GM13977 (cell line): ENCODE measurements at places on chromosomes 5 and 9.
A peak's percentile ranks its signal among the peaks of the same experiment; 100 is the strongest.

DNA sequence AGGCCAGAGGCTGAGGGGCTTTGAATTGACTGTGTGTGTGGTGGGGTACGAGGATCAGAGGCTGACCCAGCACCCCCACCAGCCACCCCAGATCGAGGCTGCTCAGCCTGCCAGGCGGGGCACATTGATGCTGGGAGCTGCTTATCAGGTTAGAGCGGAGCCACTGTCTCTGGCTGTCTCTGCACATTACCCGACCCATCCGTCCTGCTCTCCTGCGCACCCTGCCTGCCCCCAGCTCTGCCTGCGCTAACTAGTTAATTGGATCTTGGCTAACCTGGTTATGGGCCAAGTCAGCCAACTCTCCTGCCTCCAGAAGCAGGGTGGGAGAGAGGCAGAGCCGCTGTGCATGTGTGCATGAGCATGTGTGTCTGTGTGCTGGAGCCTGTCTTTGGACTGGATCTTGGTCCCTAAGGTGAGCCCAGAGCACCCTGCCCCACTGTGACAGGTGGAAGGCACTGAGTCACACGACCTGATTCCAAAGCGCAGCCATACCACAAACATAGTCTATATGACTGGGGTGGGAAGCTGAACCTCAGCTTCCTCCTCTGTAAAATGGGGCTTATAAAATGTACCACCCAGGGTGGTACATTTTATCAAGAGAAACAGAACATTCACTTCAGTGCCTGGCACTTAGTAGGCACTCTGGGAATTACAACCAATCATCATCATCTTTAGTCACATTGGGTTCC, 39.7 kb downstream of the PCDH1 start:
- DNase-seq = no peak

DNA sequence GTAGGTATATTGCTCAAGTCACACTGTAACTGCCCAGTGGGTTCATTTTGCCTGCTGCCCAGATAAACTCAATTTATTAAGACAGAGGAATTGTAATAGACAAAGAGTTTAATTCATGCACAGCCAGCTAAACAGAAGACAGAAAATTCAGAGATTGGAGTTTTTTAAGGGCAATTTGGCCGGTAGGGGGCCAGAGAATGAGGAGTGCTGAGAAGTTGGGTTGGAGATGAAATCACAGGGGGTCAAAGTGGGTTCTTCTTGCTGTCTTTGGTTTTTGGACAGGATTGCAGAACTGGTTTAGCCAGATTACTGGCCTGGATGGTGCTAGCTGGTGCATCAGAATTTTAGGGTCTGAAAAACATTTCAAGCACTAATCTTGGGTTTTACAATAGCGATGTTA, 20.7 kb upstream of the IL33 start:
- no peak for DNase-seq

DNA sequence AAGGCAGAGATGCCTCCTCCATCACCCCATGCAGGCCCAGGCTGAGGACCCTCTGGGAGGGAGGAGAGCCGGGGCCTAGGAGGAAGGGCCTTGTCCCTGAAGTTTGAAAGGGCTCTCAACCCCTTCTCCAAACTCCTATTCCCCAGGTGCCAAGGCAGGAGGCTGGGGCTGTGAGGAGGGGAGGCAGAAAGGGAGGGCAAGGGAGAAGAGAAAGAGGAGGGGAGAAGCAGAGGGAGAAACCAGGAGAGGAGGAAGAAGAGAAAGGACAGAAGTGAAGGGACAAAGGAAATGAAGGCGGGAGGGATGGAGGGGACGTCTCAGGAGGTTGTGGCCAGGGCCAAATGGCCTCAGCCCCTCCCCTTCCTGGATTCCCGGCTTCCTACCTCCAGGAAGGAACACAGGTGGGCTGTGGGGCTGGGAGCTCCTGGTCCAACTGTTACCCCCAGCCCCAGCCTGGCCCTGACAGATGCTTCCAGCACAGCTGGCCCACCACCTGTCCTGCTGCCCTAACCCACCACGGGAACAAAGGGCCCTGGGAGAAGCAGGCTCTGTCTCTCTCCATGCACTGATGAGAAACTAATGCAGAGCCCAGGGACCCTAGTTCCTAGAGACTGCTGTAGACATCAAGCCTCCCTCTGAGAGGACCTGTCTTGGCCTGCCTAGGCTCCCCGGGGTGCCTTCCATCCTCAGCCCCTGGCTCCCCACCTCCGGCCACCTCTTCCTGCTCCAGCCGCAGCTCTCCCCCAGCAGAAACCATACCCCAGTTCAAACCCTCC, 3.5 kb downstream of the DBN1 start:
- no peak for DNase-seq

DNA sequence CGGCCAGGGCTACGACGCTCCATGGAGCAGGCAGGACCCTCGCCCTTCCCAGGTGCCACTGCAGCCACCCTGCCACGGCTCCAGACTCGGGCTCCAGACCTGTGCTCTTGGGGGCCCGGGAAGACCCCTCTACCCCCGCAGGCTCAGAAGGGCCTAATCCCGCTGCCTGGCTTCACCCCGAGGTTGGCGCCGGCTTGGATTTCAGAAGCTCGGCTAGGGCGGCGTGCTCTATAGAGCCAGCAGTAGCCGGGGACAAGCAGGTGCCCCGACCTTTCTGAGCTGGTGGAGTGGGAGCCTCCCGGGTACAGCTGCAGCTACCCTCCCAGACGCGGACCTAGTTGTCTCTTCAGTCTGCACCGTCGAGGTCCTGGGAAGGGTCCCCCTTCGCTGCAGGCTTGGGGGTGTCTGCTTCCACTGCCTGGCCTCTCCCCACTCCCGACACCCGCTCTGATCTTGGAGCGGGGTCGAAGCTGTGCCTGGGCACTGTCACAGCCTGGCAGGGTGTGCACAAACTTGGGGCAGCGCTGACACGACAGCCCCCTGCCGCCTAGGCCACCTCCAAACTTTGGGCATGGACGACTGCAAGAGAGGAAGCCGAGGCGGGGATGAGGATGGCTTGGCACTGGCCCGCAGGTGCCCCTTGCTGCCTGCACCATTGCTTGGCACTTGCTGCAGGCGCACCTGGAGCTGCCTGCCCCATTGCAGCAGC, 1366.1 kb upstream of the CDH9 start:
- DNase-seq = no peak

GRCh38 chr5:14945450-14945849, 73.9 kb upstream of the ANKH start:
- no peak for DNase-seq

GRCh38 chr5:157160001-157160400, 6.1 kb downstream of the GARIN3 start:
- DNase-seq = no peak

GRCh38 chr5:131323378-131323777, 59.5 kb downstream of the CDC42SE2 start:
- DNase-seq = no peak

DNA sequence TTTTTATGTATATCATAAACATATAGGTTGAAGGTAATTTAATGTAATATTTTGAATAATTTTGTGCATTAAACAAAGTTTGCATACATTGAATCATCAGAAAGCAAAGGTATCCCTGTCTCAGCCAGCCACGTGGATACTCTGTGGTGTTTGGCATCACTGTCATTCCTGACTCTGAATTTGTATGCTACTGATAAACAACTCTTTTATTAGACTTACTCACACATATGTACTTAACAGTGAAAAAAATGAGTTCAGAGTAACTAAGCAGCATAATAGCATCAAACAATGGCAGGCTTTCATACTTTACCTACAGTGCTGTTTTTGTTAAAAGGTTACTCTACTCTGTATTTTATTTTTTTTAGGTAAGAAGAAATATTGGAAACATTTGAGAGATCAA, 171.9 kb downstream of the COMMD10 start:
- no peak for DNase-seq

GRCh38 chr5:158166424-158166823, 307.5 kb upstream of the CLINT1 start:
- no peak for DNase-seq

DNA sequence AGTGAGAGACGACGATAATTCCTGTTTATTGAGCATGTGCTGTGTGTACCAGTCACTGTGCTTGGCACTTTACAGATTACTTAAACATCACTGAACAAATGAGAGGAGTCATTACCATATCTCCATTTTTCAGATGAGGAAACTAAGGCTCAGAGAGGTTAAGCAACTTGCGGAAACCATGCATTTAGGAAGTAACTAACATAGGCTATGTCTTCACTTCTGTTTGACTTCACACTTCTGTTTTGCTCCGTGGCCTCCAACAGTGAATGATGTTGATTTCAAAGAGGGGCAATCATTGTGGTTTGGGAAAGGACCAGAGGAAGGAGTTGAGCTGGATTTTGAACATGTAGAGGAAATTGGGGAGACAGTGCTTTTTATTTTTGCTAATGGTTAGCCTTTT, 16.7 kb downstream of the GCNT1 start:
- DNase-seq = no peak

- DNase-seq = no peak
Observed at GRCh38 chr9:69090946-69091345, 55.4 kb downstream of the FXN start.

DNA sequence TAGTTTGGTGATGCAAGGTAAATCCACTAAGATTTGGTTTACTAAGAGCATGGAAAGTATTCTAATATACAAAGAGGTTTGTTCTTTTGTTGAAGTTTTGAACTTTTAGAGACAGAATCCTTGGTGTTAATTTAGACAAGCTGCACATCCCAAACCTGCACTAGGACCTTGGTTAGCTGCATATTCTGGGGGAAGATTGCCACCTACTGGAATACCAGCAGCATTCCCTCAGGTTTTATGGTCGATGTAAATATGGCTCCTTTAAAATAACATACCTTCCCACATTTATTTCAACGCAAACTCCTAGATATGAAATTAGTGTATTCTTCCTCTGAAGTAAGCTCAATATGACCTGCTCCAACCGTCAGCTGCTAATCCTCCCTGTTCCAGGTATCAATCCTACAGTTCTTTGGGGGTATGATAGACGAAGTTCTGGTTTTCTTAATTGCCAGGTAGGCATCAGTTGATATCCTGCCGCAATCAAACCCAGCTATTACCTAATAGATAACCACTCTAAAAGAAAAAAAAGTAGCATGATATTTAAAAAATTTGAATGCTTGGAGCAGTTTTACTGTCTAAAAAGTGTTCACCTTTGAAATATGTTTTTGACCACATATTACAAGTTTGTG, 624.1 kb downstream of the ISL1 start:
- DNase-seq = peak; percentile 11

DNA sequence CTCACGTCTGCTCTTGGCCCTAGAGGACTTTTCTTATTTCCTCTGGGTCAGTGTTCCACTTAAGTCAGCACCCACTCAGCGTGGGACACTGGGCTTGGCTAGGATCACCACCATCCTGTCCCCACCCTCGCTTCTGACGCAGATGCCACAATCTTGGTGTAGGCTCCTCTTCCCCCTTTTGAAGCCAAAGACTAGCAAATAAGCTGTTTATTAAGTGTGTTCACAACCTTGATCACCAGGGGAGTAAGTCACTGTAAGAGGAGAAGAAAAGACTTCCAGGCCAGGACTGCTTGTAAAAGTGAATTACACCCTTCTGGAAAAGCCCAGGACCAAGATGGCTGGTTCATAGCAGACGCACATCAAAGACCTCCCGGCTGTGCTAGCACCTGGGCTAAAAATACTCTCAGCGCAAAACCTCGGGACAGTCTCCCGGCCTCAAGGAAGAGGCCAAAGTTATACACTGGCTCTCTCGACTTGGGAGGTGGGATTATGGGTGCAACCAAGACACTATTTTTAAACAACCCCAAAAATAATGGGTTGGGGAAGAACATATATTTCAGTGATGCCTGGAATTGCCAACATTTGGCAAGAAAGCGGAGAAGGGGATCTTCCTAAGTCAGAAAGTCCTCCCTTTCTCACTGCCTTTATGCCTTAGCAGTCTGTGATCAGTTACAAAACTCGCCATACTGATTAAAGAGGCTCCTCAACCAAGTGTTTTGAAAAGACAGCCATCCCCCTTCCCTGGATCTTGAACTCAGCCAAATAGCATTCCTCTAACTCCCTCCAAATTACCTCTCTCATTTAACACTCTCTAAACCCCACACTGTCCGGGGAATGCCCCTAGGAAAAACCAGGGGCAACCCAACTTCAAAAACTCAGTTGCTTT, 69.4 kb downstream of the RAPGEF1 start:
- DNase-seq = no peak

DNA sequence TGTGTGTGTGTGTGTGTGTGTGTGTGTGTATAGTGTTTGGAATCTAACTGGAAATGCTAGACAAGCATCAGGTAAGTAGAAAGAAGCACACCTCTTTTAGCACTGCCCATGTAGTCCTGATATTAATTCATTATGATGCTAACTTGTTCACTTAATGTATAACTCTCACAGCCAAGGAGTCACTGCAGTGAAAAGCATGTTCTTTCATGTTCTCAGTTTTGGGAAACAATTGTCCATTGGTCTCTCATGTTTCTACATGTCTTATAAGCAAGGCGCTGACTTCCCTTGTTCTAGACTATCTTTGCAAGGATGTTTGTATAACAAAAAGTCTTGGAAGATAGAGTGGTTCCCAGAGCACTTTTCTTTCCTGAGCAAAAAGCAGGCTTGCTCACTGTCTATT, 148.8 kb upstream of the TNPO1 start:
- DNase-seq = no peak

GRCh38 chr5:91154338-91154737, 228.8 kb downstream of the ARRDC3 start:
- no peak for DNase-seq

GRCh38 chr9:93807166-93808074, 147.7 kb downstream of the BARX1 start:
- no peak for DNase-seq

DNA sequence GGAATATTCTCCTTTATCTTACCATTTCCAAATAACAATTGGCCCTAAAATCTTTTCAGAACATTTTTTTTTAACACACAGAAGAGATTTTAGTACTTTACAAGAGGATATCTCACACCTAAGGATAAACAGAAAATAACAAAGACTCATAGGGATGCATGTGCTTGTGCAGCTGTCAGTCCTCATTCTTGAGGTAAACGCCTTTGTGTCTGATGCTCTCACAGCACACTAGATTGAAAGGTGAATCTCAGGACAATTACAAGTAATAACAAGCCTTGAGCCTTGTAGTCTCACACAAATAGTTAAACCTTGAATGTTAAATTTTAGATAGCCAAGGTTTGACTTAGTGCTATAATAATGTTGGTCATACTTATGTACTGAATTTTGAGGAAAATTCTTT, 439.2 kb downstream of the PTPRD start:
- no peak for DNase-seq

GRCh38 chr5:4023091-4023752, 427.6 kb downstream of the IRX1 start:
- DNase-seq = no peak

- no peak for DNase-seq
Observed at GRCh38 chr5:41410737-41411136, 99.7 kb downstream of the PLCXD3 start.

DNA sequence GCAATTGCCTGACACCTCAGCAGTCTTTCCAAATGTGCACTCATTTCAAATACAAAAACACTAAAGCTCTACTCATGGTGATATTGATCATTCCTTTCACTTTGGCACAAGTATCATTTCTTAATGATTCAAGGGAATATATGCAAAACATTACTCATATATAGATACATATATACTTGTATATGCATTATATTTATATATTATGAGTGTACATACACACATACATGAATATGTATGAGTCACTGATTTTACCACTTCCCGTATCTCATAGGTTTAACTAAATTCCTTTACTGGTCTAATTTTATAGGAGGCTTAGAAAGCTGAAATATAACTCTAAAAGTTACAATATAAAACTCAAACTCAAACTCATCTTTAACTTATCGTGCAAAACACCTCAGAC, 156.5 kb downstream of the CDH9 start:
- no peak for DNase-seq
